Pons (tissue), 1 donor: ENCODE measurements at places on chromosomes 6 and 20.

GRCh38 chr20:9409352-9409751, 105.0 kb upstream of the LAMP5 start:
- DNase-seq = no peak

GRCh38 chr6:146871611-146872425, 273.0 kb downstream of the ADGB start:
- DNase-seq = no peak

GRCh38 chr20:17959257-17959627, 9.4 kb downstream of the SNX5 start:
- no peak for DNase-seq

- DNase-seq = no peak
Observed at GRCh38 chr6:23692184-23692583, 433.8 kb upstream of the NRSN1 start.

DNA sequence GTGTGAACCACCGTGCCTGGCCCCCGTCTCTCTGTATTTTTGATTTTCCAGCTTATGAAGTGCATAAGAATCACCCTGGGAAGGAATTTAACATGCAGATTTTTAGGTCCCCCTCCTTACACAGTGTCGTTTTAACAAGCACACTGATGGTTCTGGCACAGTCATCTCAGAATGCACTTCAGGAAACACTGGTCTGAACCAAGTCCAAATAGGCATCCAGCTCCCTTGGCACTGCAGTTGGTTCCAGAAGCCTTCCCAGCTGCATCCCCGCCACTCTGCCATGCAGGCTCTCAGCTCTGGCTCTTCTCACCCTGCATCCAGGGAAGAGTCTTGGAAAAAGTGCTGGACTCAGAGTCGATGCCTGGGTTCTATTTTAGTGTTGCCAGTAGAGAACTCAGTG, 20.1 kb downstream of the RIPOR2 start:
- DNase-seq = no peak

- DNase-seq = no peak
Observed at GRCh38 chr6:123329337-123329736, 307.4 kb downstream of the TRDN start.

- no peak for DNase-seq
Observed at GRCh38 chr6:15911753-15912504, 217.0 kb upstream of the MYLIP start.

DNA sequence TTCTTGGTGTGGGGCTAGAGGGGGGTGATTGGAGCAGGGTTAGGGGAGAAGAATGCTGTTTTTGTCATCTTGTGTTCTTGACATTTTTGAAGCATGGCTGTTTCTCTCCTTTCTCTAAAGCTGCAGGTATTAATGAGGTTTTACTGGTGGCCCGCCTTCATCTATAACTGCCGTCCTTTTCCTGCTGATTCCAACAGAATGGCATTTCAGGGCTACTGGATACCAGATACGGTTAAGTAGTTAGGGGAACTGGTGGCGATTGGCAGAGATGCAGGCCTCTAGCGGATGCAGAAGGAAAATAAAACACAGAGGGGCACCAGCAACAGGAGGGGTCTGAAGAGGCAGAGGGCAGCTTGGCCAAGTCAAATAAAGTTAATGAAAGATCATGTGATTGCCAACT, 89.7 kb upstream of the EEF1E1 start:
- DNase-seq = no peak

DNA sequence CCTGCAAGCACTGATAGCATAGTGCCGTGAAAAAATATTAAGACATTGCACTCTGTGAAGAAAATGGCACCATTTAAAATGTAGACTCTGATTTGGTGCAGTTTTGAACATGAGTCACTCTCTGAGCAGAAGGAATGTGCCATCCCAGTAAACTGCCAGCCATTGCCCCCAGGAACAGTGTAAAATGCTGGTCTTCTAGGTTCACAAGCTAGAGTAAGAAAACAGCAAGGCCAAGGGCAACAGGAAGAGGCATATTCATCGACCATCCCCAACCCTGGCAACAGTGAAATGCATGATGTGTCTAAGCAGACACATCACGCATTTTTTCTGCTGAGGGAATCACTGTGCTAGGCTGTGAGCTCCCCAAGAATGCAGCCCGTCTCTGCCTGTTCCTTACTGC, 163.2 kb upstream of the RIN2 start:
- no peak for DNase-seq

DNA sequence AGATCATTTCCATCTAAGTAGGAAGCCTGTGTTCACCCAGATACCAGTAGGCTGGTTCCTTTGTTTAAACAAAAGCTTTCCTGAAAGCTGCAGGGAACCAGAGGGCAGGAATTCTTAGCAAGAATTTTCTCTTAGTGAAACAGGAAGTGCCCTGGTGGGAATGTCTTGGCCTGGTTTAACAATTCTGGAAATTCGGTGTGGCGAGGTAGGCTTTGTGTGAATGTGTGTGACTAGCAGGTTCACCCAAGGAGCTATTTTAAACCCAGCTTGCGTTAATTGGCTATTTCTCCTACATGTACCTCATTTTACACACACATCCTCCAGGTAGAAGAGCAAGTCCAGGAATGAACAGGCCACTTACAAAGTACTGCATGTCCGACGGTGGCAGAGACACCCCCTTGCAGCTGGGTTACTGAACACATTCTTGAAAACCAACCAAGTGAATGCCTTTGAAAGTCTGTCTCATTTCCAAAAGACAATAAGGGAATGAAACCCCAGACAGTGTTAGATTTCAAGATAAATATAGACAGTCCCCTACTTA, 64.6 kb downstream of the GFOD1 start:
- DNase-seq = no peak

DNA sequence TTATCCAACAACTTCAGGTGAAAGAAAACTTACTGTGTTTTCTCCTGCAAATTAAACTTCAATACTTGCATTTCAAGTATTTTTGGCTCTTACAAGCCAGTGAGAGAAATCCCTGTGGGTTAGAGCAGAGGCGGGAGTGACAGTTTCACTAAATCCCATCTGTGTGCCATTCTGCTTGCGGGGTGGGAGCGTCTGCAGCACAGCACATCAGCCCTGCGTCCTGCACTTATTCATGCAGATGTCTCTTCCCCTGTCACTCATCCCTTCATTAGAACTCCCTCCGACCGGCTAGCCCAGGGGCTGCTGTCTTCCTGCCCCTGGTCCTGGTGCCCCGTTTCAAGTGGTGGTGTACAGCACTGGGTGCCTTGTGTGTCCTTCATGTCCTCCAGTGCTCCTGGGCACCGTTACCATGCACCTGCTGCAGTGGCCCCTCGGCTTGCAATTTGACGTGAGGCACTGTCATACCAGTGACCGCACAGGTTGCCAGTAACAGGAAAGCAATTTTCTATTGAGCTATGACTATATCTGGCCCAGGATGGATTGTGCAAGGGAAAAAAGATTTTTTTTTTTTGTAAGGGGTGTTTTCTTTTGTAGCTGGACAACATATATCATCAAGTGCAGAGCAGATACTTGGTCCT, 59.4 kb downstream of the INSM1 start:
- DNase-seq = no peak

- no peak for DNase-seq
Observed at GRCh38 chr6:100023798-100024197, 29.8 kb upstream of the MCHR2 start.

DNA sequence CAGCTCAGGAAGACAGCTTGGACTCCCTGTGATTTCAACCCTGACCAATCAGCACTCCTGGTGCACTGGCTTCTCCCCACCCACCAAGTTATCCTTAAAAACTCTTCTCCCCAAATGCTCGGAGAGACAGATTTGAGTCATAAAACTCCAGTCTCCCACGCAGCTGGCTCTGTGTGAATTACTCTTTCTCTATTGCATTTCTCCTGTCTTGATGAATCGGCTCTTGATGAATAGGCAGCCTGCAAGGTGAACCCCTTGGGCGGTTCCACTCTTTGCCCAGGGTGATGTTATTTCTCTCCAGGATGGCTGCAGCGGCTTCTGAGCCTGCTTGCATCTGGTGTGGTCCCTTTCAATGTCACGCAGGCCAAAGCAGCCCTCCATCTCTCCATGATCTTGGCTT, 12.4 kb downstream of the SLC52A3 start:
- no peak for DNase-seq

GRCh38 chr6:140970485-140970884, 1162.2 kb upstream of the GJE1 start:
- no peak for DNase-seq

GRCh38 chr6:156438350-156438923, 338.7 kb upstream of the ARID1B start:
- DNase-seq = no peak

DNA sequence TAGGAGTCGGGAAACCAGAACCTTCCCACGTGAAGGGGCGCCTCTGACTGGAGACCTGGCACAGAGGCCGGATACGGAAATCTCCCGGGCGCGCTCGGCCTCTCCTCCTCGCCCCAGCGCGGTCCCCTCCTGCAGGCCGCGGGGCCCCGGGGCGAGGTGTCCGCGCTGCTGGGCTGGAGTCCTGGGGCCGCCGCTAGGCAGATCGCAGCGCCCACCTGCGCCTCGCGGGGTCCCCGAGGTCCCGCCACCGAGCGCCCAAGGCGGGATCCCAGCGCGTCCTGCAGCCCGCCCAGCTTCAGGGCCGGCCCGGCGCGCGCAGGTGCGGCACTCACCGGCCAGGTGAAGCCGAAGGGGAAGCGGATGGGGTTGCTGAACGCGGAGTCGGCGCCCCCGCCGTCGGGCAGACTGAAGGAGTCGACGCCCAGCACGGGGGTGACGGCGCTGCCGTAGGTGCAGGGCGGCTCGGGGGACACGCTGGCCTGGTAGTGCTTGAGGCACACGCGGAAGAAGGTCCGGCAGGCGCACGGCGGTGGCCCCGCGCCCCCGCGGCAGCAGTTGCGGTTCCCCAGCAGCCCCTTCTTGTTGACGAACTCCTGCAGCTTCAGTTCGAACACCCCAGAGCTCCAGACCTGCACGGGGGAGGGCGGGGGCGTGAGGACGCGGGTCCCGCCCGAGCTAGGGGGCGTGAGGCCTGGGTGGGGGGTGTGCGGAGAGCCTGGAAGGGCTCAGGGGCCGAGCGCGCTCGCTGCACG, 1.5 kb downstream of the DLL1 start:
- DNase-seq = no peak

GRCh38 chr6:73766040-73766439, 70.0 kb downstream of the CD109 start:
- DNase-seq = no peak

GRCh38 chr6:107711412-107712236, 112.5 kb downstream of the SCML4 start:
- no peak for DNase-seq

GRCh38 chr20:12399110-12399836, 481.6 kb downstream of the BTBD3 start:
- no peak for DNase-seq

DNA sequence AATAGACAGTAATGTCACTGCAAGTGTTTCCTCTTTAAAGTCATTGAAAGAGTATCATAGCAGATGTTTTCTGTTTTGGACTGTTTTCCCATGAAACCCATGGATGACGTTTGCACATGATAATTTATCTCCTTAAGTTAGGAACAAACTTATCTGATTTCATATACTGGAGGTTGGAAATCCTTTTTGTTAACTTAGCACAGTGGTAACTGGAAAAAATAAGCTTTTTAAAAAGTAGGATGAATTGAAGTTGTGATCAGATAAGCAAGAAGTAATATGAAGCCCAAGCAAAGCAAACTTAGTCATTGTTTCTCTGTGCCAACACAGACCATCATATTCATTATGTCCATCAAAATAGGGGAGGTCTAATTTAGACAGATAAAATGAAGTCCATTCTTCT, 61.6 kb downstream of the PLCB4 start:
- no peak for DNase-seq

GRCh38 chr20:45087814-45088213, 13.1 kb downstream of the KCNS1 start:
- DNase-seq = no peak

DNA sequence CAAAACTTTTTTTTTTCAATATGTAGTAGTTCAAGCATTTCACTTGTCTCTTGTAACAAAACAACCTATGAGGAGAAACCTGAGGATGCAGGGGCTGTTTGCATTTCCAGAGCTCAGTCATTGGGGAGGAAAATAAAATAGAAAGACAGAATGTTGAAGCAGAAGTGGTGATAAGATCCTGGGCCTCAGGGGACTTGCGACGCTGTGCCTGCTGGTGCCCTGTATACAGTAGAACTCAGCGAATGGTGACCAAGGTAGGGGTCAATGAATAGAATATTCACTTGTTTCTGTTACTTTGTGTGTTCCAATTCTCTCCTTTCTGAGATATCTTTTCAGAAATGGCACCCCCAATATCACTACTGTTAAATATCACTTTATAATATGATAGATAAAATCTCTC, 271.6 kb downstream of the FARS2 start:
- no peak for DNase-seq

DNA sequence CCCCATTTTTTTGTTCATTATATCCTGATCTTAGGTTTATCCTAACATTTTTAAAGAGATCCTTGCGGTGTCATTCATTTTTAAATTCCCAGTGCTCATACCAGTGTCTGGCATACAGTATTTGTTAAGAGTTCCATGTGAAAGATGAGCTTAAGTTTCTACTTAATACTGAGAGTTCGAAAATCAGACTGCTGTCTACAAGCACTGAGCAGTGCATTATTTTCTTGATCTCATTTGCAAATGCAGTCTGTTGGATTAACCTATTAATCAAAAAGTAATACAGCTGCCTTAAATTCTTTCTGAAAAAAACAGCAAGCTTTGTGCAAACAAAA, 663 bp downstream of the COQ3 start:
- no peak for DNase-seq

DNA sequence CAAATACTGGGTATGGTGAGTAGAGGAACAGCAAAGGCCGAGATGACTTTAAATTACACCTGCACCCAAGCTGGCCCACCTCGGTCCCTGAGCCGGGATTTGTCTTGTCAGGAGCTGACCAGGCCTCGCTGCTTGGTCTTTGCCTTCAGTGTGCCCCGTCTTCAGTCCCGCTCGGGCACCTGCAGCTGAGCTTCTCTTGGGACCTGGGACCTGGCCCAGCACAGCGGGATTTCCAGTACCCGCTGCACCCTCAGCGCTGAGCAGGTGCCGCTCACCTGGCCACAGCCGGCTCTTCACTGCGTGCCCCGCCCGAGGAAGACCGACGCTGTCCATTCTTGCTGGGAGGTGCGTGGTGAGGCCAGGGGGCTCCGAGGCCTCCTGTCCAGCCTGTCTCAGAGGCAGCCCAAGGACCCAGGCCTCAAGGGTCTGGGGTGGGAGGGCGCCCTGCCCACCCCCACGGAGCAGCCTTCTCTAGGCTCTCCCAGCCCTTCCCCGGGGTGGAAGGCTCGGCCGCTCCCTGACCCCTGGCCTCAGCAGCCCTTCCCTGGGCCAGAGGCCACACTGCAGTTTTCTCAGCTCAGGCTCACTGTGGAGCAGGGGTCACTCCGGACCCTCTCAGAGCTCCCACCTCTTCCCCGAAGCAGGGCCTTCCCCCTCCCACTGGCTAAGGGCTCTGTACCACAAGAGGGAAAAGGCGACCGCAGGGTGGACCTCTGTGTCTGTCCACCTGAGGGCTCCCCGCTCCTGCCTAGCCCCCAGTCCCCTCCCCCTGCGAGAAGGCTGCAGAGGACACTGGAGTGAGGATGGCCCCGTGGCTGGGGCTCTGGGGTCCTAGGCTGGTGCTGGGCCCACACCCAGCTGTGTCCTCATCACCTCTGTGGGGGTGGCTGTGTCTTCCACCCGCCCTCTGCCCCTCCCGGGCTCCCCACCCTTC, 119.3 kb downstream of the RNASET2 start:
- no peak for DNase-seq

GRCh38 chr6:3881711-3882421, 32.7 kb downstream of the FAM50B start:
- DNase-seq = no peak
